ENCODE measurements at places on chromosomes 5 and 9.

- peak; percentile 64 for DNase-seq
Measured at GRCh38 chr5:139648205-139649081, at the start of gene CXXC5. CXXC5 (plus strand) TSS chr5:139648349; CDS start chr5:139680524, 32,175 bp downstream.

GRCh38 chr5:180982008-180982741 is 6.5 kb upstream of the BTNL3 start:
- no peak for DNase-seq

DNA sequence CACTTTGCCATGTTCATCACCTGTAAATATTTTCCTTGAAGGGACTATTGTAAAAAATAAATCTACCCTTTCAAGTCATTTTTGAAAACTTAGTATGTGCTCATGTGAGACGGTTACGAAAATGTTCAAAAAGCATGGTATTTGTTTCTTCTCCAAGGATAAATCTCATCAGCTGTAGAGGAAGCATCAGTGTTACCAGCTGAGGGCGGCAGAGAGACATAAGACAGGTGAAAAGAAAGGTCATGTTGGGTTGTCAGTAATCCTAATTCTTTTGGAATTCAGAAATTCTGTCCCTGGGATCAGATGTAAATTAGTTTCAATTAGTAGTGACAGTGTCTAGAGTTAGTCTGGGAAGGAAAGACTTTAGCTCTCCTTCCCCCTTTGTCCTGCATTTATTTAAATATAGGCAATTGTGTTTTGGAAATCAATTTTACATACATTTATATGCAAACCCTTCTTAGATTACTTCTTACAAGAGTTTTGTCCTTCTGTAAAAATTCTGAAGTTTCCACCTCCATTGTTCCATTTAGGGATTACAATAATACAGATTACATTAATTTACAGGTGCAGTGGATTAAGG is 791.9 kb upstream of the CDH6 start:
- no peak for DNase-seq

DNA sequence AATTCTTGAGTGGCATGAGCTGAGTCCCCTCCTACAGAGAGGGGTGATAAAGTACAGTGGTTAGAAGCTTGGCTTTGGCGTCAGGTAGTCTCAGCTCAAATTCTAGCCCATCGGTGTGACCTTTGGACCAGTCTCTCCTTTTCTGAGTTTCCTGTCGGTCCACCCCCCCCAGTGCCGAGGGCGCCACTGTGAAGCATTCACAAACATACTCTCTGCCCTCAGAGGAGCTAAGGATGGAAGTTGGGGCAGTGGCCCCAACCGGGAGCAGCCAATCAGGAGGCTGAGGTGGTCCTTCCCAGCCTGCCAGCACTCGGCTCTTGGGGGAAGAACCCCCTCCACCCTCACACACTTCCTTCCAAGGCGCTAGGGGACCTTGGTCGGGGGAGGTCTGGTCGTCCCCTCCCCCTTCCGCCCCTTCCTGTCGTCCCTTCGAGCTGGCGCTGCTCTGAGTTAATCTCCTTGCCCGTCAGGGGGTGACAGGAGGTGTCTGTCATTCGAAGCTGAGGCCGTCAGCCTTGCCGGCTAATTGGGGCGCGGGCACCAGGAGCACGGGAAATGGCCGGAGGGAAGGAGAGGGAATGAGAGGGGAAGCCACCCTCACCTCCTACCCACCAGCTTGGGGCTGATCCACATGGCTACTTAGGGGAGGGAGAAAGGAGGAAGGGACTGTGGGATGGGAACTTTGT is 53.0 kb downstream of the CXXC5 start:
- DNase-seq = no peak

DNA sequence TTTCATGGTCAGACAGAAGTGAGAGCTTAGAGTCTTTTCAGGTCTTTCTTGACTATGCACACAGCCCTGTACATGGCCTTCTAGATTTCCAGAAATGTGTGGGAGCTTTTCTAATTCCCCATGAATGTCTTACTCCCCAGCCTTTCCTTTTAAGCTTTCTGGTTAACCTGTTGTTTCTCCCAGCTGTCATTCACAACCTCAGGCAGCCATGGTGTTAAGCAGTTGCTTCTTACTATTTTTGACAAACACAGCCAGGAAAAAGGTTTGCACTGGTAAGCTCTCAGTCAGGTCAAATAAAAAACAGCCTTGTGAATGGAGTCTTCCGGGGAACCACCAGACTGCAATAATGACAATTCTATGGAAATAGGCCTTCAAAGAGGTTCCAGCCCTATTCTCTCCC is 84.9 kb downstream of the MTREX start:
- no peak for DNase-seq

DNA sequence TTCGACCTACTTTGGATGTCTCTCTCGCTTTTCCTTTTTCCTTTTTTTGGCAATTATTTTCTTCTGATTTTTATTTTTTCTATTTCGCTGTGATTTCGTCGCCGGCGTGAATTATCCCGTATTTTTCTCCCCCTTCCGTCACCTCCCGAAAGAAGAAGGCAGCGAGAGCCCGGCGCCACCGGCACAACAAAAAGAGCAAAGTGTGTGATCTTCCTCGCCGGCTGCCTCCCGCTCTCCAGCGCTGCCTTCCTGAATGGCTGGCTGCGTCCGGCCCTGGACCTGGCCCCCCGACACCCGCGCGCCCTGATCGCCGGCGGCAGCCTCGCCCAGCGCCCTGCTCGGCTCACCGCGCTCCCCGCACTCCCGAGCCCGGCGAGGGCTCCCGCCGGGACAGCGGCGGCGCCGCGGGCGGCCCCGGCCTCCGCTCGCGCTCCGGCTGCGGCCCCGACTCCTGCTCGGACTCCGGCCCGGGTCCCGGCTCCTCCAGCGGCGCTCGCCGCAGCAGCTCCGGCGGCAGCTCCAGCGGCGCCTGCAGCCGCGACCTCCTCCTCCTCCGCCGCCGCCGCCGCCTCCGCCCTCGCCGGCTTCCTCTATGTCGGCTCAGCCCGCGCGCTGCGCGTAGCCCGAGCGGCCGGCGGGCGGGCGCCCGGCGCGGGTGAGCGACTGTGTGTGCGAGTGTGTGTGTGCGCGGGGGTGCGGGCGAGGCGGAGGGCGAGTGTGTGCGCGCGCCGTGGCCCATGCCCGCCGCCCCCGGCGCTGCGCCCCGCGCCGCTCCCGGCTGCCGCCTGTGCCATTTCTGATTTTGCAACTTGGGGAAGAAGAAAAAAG is 960 bp downstream of the NR2F1 start:
- peak; percentile 37 for DNase-seq

DNA sequence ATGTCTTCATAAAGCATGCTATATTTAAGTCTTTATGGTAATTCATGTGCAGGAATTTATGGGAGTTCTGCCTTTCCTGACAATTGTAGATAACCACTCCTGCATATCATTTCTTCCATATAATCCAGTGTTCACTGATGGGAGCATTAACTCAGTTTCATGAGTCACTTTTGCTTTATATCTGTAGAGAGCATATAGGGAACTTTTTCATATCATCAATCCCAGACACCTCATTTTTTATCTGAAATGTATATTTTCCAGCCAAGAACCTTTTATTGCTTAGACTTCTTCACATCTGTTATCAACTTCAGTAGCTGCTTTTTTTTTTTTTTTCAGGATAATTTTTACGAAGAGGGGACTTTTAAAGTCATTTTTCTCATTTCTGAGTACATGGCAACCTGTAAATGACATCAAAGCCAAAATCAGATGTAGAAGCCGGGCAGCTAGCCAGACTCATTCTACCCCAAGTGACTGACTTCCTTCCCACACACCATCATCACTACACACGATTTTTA is 41.1 kb downstream of the NFX1 start:
- no peak for DNase-seq

DNA sequence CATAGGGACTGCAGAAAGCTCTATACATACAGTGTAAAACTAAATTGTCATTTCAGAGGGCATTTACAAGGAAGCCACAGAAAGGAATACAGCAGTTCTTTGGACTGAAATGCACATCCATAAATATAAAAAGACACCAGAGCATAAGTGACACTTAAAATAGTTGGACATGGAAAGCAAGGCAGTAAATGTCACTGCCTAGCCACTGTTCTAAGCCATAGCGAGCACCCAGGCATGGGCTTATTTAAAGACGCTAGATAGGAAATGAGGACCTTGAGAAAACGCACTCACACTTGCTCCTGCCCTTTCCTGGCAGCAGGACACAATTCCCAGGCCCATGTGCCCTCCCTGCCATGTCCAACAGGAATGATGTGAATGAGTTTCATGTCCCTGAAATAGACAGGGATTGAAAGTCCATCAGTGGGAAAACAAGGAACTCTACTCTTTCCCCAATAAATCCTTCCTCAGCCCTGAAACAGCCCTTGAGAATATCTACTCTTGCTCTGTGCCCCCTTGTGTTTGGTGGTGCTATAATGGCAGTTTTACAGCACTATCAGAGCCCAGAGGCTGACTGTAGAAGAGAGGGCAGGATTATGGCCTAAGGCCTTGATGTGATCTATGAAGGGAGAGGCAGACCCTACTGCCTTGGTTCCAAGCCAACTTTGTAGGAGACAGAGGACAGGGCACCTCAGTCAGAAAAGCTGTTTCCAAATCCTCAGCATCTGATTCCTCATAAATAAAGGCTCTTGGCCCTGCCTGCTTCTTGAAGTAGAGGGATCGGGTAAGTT is 182.9 kb downstream of the SAXO1 start:
- DNase-seq = no peak

- DNase-seq = no peak
Measured at GRCh38 chr5:94432499-94432898, 185.9 kb downstream of the KIAA0825 start.

GRCh38 chr9:28866951-28867350 is 1293.7 kb upstream of the C9orf72 start:
- no peak for DNase-seq

DNA sequence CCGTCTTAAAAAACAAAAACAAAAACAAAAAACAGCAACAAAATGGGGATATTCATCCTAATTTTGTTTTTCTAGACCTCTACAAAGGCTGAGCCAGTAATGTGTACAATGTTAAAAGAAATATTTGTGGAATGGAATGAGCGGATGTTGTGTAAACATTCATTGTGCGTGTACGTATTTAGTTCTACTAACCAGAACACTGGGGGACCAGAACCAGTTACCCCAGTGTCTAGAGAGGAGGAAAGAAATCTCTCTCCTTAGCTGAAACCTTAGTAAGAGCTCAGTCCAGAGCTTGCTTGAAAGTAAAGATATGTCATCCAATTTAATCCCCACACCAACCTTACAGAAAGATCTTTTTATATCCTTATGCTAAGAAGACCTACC is 106.7 kb upstream of the CPEB4 start:
- no peak for DNase-seq

DNA sequence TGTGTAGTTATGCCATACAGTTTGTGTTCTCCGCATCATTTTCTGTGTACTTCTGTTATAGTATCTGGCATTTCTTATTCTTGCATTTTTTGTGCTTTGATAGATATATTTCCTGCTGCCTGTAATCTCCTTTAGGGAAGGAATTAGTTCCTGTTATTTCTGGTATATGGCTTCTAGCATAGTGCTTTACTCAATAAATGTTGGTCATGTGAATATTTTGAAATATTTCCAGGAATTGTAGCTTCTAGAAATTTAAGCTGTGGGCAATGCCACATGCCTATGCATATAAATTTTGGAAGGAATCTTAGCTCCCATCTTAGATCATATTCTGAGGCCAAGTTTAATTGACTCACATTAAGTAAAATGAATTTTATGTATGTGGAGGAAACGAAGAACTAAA is 11.5 kb upstream of the PRRC1 start:
- no peak for DNase-seq
